ENCODE measurements at places on chromosomes 12 and 14.

DNA sequence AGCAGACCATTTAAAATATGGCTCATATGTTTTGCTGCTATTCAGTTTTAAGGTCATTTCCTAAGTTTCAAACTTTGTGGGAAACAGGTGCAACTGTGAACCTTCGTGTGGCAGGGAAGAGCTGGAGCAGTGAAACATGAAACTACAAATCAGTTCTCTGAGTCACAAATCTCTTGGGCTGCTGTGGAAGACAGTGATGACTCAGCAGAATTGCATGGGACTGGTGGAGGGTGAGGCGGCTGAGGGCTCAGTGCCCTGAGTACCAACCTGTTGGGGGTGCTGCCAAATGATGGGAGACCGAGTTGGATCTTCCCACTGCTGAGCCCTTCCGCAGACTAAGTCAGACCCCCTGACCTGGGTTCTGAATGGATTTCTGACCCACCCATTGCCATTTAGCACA is 8.4 kb upstream of the CALM1 start:
- DNase-seq, result no peak

- DNase-seq, result no peak
These were observed 25.4 kb upstream of the PWP1 start for GRCh38 chr12:107660235-107660634.

DNA sequence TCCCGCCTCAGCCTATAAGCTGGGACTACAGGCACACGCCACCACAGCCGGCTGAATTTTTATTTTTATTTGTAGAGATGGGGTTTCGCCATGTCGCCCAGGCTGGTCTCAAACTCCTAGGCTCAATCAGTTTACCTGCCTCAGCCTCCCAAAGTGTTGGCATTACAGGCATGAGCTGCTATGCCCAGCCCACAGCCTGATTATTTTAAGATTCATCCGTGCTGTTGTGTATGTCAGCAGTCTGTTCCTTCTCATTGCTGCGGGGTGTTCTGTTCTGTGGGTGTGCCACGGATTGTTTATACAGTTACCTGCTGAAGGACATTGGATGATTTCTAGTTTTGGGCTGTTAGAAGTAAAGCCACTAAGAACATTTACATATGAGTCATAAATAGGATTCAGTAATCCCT is 9.6 kb upstream of the EP400 start:
- no peak for DNase-seq

- DNase-seq, result no peak
These were observed 135.3 kb downstream of the ACSS3 start for GRCh38 chr12:81212996-81213696.

DNA sequence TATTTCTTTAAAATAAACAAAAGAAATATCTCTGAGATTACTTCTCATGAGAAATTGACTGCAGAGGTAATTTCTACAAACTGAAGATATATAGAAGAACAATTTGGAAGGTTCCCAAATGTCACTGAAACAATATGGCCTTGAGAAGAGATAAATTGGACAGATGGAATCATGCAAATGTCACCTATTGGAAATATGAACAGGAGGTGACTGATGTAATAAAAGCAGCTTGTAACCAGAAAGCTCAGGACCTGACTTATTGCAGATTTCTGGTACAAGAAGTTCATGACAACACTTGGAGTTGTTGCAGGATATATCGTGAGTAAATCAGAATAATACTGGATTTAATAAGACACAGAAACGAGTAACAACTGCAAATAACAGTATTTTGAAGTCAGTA is 93.3 kb upstream of the TRHDE start:
- no peak for DNase-seq

DNA sequence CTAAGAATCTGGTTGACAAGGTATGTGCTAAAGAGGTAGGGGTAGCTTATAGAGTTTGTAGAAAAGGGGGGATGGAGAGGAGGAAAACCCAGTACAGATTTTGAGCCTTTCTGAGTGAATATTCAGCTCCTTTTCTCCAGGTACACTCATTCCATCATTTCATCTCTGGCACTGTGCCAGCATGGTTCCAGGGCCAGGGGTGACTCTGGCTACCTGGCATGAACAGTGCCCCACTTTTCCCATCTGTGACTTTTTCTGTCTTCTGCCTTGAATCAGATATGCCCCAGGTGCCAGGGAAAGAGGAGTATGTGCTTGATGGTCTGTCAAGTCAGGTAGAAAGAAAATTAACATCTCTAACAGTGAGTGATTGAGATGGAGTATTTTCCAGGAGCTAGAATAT is 175.7 kb downstream of the CACNA1C start:
- DNase-seq, result no peak

Data from NCI-H526 treated with DMSO at 0.1 percent for 48 hours (cell line).